ENCODE measurements at places on chromosomes 11 and 22.

GRCh38 chr11:111300569-111300968, 2.2 kb downstream of the POU2AF3 start:
- DNase-seq = no peak

DNA sequence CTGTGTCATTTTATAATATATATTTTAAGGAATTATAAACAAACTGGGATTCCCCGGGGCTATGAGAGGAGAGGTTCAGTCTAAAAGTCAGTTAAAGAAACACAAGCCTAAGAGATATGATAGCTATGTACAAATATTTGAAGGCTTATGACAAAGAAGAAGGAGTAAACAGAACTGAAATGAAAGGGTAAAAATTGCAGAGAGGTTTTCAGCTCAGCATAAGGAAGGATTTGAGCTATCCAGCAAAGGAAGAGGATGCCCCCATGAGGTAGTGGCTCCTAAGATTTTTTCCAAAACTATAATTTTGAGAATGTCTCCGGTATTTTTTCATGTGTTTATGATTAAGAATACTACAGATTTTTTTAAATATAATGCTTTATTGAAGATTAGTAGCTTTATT, 57.9 kb upstream of the ANGPTL5 start:
- no peak for DNase-seq

GRCh38 chr11:1733009-1733715, 17.2 kb downstream of the IFITM10 start:
- DNase-seq = no peak

- no peak for DNase-seq
Measured at GRCh38 chr22:34427436-34427835, 507.2 kb upstream of the LARGE1 start.

GRCh38 chr22:49331878-49332277, 495.8 kb downstream of the BRD1 start:
- no peak for DNase-seq

Data from substantia nigra (tissue), 51 donors.